ENCODE measurements at places on chromosomes 6 and 20.

GRCh38 chr6:70172252-70172651 lies 130.6 kb downstream of the COL9A1 start:
- DNase-seq, result no peak

DNA sequence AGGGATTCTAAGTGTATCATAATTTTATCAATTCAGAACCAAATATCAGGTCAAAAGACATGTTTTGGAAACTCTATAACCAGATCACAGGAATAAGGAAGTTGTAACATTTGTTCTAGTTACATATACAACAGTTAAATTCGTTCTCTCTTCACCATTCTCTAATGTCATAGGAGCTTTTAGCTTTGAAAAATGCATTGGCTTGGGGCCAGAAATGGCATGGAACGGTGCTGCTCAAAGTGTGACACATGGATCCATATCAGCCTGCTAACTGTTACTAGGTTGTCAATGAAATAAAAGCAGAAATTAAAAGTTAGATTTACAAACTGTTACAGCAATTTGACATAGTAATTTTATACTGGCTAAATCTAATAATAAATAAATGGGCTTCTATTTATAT lies 120.3 kb downstream of the LCA5 start:
- DNase-seq, result no peak

- no peak for DNase-seq
These were observed 32.0 kb downstream of the ZC2HC1B start for GRCh38 chr6:143896126-143896860.

DNA sequence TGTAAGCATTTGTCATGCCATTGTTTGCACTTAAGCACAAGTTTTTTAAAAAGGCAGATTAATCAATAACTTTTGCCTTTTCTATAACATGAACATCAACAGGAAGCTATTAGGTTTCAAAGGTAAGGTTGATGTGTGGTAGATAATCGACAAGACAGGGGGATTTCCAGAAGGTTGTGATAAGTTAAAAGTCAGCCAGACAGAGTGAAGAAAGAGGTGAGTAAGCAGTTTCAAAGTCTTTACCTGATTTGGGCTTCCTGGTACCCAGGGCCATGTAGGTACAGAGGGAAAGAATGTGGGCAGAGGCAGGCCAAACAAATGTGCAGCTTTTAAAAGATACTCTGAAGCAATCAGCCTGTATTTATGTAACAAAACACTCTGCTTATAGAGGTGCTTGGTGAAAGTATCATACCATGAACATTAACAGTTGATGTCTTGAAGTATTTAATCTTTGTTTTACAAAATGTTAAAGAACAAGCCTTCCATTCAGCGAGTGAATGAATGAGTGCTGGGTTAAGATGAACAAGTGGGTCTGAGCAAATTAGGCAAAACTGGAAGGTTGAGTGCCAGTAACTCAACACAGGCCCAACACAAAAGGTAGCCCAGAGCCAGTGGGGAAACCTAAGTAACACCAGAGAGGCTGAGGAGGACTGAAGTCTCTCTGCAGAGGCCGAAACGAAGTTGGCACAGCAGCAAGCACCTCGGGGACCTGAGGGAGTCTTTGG lies 60.2 kb downstream of the LRRC1 start:
- no peak for DNase-seq
